ENCODE measurements at places on chromosomes 13 and 19.

GRCh38 chr13:35744566-35745178, 268.2 kb upstream of the MAB21L1 start:
- no peak for DNase-seq

DNA sequence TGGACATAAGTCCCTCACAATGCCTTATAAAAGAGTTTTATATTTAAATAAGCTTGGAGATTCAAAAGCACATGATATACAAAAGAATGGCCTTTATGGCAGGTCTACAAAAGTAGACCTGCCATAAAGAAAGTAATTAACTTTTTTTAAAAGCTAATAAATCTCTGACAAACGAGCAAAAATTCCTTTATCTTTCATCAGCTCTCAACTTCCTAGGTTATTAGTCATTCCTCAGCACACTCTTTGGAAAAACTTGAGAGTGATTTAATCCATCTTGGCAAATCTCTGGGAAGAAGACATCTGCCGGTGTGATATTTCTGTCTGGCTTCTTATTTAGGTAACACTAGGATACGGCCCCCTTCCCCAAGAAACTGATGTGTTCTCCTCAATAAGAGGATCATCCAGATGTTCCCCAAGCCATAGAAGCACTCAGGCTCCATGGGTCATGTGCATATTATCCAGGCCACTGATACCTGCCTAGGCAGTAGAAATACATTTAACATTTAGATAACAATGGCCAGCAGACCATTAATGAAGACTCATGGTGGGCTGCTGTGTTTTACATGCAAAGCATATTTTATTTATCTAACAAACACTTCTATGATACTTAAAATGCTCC, 372.7 kb downstream of the LIG4 start:
- no peak for DNase-seq

GRCh38 chr13:78650717-78651083, 8.3 kb downstream of the OBI1 start:
- DNase-seq: no peak

DNA sequence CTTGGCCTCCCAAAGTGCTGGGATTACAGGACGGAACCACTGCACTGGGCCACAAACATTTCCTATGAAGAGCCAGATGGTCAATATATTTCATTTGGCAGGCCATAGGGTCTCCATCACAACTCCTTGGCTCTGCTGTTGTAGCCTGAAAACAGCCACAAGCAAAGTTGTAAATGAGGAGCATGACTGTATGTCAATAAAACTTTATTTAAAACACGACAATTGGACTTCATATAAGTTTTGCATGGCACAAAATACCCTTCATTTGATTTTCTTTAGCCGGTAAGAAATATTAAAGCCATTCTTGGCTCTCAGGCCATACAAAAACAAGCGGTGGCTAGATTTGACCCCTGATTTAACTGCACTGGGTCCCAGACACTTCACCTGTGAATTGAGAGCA, 3.1 kb upstream of the FPR1 start:
- DNase-seq: no peak

DNA sequence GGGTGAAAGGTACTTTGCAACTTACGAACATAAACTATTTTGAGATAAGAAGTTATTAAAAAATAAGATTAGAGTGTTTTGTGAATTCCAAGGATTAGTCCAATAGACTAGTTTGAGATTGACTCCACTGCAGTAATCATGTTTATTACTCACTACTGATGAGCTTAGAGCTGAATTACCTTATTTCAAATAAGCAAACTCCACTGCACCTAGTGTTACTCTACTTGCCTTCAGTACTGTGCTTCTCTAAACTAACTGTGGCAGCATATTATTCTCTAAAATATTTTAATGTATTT, 111.7 kb downstream of the MIPEP start:
- no peak for DNase-seq

DNA sequence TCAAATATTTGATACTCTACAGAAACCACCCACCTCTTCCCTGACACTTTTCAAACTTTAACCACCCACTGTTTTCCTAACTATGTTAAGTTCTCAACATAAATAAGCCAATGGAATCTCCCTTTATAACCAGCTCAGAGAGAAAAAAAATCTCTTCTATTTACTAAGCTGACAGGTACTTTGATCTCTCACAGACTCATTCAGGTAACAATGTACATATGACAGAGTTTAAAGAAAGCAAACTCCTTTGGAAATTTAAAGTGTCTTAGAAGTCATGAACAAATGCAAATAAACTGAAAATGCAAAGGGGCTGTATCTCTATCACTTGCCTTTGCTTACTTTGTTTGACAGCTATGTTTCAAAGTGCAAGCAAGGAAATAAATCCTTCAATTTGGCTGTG, 109.3 kb downstream of the KLF12 start:
- DNase-seq: no peak

DNA sequence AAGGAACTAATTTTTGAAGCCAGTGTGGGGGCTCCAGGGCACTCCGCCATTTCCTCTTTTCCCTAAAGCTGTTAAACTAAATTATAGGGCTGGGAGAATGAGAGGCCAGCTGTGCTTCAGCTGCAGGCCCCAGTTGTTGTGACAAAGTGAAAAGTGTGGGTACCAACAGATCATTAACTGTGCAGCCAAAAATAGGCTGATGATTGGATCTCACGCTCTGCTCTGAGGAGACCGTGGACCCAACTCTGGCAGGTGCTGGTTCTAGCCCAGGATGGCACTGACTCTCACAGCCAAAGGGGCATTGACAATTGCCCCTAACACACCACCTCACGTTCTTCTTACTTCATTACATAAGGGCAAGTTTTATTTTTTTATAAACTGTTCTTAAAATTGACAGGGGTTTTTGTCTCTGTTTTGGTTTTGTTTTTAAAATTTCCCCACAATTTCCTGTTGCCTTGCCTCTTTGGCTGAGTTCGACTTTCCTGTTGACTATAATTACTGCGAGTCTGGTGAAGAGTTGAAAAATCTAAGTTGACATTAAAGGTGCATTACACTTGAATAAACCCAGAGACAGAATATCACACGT, 391.0 kb downstream of the FGF9 start:
- no peak for DNase-seq

DNA sequence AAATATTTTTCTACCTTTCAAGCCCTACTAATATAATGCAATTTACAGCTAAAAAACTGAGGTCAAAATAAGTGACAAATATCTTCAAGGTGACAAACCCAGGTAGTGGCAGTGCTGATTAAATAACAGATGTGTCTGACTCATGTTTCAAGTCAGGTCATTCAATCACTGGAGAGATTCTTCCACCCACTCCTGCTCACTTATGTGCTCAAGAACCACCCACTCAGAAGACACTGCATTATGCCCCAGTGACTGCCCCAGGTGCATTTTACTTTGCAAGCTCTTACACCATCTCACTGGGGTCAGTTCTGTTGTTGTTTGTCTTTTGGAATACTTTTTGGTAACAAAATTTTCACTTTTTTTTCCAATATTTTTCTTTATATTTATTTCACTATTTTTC, 2.2 kb downstream of the ZNF100 start:
- no peak for DNase-seq

DNA sequence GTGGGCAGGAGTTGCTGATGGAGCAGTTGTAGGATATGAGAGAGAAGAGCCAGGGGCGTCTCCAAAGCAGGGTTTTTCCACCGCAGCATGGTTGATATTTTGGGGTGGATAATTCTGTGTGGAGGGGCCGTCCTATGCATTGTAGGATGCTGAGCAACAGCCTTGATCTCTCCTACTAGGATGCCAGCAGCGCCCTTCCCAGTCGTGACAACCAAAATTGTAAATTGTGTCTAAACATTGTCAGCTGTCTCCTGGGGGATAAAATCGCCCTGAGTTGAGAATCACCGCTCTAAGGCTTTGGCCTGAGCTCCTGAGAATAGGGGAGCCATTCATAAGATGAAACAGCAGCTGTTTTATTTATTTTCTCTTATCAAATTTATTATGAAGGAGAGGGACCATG, 4.2 kb downstream of the CACNG8 start:
- DNase-seq: no peak

- DNase-seq: no peak
Observed at GRCh38 chr13:85312071-85312470, 487.1 kb downstream of the SLITRK6 start.

DNA sequence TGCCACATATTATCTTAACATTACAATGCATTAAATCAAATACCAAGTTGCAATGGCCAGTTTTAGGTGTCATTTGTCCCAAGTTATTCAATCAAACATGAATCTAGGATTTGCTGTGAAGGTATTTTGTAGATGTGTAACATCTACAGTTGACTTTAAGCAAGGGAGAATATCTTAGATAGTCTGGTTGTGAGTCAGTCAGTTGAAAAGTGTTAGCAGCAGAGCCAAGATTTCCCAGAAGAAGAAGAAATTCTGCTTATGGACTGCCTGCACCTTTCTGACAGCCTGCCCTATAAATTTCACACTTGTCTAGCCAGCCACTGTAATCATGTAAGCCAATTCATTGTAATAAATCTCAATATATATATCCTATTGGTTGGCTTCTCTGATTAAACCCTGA, 41.3 kb upstream of the INTS6 start:
- no peak for DNase-seq

- no peak for DNase-seq
Observed at GRCh38 chr19:5789886-5790558, 941 bp downstream of the DUS3L start.

GRCh38 chr13:26377038-26377437, 123.1 kb downstream of the CDK8 start:
- DNase-seq: no peak

- no peak for DNase-seq
Observed at GRCh38 chr13:99376924-99377323, 69.7 kb upstream of the GPR183 start.

DNA sequence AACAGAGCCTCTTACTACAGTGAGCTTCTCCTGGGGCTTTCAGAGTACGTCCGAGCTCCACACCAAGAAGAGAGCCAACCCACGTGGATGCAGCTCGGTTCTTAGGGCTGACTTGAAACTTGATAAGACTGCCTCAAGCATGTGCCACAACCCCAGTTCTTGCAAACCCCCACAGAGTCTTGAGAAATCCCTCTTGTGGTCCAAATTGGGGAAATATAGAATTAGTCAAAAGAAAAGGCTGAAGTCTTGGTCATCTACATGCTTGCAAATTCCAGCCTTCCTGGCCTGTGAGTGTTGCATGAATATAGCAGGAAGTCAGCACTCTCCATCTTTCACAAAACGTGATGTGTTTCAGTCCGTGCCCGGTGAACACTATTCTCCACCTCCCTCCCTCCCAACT, 95.2 kb downstream of the GGACT start:
- no peak for DNase-seq

- DNase-seq: no peak
Observed at GRCh38 chr13:90751026-90751425, 596.5 kb upstream of the MIR17HG start.

DNA sequence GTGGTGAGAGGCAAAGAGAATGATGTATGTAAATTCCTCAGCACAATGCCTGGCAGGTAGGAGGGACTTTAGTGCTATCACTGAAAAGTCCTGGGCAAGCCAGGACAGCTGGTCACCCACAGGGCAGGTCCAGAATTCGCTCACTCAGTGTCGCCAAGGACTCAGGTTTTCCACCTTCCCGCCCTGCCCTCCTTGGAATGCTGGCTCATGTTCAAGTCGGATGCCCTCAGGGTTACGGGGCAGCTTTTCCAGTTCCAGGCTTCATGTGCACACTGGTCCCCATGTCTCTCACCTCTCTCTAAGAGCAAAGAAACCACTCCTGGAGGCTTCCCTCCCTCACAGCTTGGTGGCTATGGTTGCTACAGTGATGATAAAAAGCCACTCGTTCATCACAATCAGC, 24.8 kb upstream of the NAXD start:
- DNase-seq: no peak

DNA sequence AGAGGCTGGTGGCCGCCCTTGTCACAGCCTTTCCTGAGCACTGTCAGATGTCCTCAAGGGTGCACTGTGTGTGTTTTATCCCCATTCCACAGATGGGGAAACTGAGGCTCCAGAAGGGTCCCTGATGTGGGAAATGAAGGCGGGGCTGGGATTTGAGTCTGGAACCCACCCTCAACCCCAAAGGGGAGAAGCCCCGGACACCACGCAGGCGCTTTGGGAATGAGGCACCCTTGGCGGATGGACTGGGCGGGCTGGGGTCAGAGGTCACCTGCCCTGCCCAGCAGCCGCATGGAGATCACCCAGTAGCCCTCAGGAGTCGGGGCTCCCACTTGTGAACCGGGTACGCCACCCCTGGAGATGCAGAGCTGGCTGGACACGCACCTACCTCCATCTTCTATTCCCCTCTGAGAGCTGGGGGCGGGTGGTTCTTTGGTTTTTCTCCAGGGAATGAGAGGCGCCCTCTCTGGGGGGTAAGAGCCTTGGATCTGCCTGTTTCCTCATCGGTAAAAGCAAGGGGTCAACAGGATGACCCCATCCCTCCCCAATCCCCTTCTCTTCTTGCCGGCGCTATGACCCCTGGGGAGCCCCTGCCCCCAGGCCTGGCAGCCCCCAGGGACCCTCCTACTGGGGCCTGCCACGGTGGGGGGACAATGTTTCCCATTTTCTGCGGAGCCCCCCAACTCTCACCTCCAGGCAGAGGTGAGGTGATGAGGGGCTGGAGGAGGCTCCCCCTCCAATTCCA, 8.3 kb upstream of the ONECUT3 start:
- DNase-seq: no peak

DNA sequence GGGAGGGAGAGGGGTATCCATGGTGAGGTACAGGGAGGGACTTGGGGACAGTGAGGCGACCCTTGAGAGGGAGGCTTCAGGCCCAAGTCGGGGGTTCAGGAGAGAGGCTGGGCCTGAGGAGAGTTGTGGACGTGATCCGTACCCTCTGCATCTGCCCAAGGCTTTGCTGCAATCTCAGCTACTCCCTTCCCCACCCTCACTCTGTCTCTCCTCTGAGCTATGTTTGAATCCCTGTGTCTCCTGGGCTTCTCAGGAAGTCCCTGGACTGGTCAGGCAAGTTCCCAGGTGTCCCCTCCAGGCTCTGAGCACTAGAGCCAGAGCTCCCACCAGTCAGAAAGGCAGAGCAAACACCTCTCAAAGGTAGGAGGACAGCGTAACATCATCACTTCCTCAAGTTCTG, 1.8 kb downstream of the LIN37 start:
- no peak for DNase-seq

DNA sequence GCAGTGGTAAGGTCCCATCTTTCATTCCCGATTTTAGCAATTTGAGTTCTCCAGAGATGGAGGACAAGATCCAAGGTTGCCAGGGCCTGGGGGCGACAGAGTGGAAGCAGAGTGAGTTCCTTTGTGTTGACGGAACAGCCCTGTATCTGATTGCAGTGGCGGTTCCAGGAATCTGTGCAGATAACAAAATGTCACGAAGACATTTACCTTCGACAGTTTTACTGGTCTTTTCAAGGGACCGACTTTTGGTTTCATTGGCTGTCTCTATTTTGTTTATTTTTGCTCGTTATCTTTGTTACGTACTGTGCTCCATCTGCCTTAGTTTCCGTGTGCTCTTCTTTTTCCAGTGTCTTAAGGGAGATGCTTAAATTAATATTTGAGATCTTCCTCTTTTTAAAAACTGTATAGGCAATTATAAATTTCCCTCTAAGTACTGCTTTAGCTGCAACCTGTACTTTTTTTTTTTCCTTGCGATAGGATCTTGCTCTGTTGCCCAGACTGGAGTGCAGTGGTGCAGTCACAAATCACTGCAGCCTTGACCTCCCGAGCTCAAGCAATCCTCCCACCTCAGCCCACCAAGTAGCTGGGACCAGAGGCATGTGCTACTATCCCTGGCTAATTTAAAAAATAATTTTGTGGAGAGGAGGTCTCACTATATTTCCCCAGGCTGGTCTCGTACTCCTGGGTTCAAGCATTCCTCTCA, 23.2 kb downstream of the KDM4B start:
- no peak for DNase-seq

GRCh38 chr19:17524651-17525050, 13.2 kb downstream of the PGLS start:
- DNase-seq: no peak

All from stimulated activated CD8-positive, alpha-beta memory T cell treated with anti-CD3 and anti-CD28 coated beads, Interleukin-7, amount 100 ng/mL, for 24 hours (primary cell).